ENCODE measurements at places on chromosomes 5 and 9.

GRCh38 chr5:122111460-122111859 lies 17.9 kb upstream of the ZNF474 start:
- no peak for DNase-seq

DNA sequence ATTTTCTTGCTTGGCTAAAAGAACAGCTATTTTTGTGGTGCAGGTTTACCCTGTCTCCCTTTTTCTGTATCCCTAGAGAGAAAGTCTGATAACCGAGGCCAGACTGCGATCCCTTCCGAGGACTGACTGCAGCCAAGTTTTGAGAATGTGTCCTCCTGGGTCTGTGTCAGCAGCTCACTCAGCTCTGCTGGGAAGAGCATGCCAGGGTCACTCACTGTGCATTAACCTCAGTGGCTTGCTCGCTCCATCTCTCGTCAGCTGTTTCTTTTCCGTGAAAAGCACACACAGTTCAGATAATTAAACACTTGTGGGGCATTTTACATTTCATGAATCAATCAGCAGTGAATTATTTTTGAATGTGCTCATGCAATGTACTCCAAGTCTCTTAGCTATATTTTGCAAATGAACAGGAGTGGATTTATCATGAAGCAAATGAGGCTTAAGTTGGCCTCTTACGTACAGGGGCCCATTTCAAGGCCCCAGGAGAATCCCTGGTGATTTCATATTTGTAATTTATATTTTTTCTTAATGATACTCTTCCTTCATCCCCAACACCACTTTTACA lies 252.1 kb downstream of the SMARCA2 start:
- no peak for DNase-seq

DNA sequence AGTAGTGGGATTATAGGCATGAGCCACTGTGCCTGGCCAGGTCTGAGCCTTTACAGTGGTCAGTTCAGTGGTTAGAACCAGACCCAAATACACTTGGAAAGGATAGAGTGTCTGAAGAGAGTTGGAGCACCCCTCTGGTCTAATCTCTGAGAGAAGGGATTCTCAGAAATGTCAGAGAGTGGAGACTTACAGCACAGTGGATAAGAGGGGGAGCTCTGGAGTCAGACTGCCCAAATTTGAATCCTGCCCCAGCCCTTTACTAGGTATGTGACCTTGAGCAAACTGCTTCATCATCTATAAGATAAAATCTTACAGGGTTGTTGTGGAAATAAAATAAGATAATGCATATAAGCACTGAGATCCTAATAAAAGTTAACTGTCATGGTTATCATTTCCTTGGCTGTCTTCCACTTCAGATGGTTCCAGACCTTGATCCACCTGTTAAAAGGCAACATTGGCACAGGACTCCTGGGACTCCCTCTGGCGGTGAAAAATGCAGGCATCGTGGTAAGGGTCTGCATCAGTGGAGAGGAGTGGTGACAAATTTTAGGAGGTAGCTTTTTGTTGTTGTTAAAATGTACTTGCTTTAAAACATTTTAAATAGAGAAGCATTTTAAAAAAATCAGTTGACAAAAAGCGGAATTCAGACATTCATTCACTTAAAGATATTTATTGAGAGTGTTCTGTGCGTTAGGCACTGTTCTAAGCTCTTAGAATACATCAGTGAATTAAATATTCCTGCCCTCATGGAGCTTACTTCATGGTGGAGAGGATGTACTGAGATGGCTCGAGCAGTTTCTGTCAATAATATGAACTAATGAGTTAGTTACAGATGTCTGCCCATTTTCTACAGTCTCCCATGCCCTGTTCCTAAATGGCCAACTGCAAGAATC lies 16.0 kb downstream of the SLC36A1 start:
- DNase-seq, result no peak

GRCh38 chr9:108412755-108413154 lies 443.0 kb downstream of the ACTL7B start:
- DNase-seq, result no peak

- DNase-seq, result no peak
Observed at GRCh38 chr5:115895821-115896220, 54.1 kb downstream of the AP3S1 start.

GRCh38 chr5:176183321-176184074 lies 54.7 kb upstream of the SIMC1 start:
- DNase-seq, result no peak

GRCh38 chr5:612498-613424 lies 621 bp downstream of the CEP72 start:
- DNase-seq, result no peak

- no peak for DNase-seq
Observed at GRCh38 chr5:83179966-83180365, 102.6 kb downstream of the XRCC4 start.

- no peak for DNase-seq
Observed at GRCh38 chr9:100131216-100131615, 32.2 kb downstream of the INVS start.

- no peak for DNase-seq
Observed at GRCh38 chr9:118782790-118783463, 586.3 kb downstream of the BRINP1 start.

- DNase-seq, result no peak
Observed at GRCh38 chr5:34511063-34511462, 145.1 kb upstream of the RAI14 start.

DNA sequence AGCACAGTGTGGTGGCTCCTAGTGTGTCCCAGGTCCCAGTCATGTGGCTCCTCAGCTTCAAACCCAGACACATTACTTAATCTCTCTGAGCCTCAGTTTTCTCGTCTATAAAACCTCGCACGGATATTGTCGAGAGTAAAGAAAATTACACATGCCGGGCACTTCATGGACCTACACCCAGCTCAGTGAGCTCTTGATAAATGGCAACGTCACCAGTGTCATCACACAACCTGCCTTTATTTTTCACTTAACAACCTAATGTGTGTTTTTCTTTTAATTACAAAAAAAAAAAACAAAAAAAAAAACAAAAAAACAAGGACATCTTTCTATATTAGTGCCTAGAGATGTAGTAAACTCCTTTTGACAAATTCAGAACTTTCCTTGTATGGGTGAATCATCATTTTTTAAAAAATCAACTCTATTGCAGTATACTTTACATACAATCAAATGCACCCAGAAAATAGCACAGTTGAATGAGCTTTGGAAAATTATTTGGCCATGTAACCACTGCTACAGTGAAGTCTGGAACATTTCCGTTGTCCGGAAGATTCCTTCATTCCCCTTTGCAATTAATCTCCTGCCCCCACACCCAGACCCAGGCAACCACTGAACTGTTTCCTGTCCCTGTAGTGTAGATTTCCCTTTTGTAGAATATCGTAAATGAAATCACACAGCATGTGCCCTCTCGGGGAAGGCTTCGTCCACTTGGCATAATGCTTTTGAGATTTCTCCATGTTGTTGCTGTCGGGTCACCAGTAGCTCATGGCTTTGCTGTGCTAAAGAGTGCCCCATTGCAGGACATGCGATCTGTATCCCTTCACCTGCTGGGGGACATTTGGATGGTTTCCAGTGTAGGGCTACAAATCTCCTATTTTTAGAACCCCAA lies 100.4 kb upstream of the LARP1 start:
- DNase-seq, result no peak

Data from CD4-positive, alpha-beta memory T cell (primary cell).